ENCODE measurements at places on chromosomes 12 and 14.
A peak's percentile ranks its signal among the peaks of the same experiment; 100 is the strongest.

DNA sequence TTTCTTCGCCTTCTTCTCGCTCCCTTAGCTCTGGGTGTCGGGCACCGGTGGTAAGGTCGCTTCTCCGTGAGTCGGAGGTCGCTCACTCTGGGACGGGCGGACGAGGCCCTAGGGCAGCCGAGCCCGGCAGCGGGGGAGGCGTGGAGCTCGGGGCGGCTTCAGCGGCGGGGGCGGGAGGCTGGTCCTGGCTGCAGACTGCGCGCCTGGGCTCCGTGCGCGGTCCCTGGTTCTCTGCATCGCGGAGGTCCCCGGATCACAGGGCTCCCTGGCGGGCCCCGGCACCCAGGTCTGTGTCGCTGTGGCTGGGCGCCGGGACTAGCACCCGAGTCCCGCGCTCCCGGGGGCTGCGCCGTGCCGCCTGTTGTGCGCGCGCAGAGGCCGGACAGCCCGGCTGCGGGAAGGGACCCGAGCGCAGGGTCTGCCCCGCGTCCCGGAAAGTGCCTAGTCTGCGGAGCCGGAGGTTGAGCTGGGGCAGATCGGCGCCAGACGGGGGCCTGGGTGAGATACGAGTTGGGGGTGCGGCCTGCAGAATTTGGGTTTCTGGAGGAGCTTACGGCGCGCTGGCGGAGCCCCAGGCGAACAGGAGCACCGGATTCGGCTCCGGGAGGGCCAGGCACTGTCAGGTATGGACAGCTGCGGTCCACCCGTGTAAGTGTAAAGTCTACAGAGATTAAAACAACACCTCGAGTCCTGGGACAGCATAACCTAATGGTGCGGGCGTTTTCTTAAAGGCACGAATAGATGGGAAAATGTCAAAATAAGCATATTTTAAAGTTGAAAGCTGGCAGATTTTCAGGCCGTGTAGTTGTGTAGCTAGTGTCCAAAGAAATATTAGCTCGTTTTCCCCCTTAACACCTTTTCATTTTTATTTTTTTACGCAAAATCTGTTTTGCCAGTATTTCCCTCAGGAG lies 713 bp downstream of the FRMD6 start:
- DNase-seq = no peak

DNA sequence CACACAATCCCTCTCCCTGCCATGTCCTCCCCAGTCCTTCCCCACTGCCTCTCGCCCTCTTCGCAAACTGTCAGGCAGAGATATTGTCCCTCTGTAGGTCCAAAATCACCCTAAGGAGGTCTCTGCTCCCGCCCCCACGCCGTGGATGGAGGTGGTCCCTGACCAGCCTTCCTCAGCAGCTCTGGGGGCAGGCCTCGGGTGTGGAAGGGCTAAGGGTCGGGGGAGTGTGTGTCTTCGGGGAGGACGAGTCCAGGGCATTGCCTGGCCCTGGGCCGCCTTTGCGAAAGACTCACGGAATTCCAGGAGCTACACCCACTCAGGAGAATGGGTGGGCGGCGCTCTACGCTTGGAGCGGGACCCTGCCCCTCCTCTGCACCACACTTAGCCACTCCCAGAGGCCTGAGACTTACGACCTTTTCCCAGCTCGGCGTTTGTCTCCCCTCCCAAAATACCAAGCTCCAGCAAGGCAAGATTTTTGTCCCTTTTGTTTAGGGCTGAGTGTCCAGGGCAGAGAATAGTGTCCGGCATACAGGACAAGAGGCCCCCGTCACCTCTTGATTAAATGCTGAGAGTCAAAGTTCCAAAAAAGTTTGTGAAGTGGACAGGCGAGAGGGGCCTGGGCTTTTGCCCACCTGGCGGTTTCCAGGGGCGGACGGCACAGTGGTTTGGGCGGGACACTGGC lies 881 bp downstream of the PYGL start:
- no peak for DNase-seq

GRCh38 chr12:45268672-45269411 lies 52.9 kb downstream of the ANO6 start:
- DNase-seq = no peak

- no peak for DNase-seq
Measured at GRCh38 chr12:3139760-3140159, 62.6 kb downstream of the TSPAN9 start.

DNA sequence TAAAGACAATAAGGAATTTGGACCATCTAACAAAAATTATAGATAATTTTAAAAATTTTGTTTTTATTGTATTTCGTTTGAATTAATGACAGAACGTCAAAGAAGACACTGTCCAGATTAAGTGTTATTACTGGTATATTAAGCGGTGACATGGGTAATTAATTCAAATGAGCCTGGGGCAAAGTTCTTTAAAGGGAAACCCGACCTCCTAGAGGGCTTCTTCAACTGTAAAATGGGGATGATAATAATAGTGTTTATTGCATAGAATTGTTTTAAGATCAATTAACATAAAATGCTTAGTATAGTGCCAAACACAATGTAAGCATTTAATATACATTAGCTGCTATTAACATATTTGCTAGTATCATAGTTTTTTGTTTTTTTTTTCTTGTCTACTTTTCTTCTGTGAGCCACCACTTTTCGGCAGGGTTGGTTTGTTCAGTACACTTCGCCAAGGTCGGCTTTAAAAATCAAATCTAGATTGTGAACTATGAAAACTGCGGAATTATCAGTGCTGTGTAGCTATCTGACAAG lies 514 bp upstream of the LARP4 start:
- no peak for DNase-seq

- DNase-seq = no peak
Measured at GRCh38 chr12:26401874-26402273, 206.5 kb downstream of the SSPN start.

- DNase-seq = no peak
Measured at GRCh38 chr12:12212769-12213168, 54.1 kb downstream of the LRP6 start.

DNA sequence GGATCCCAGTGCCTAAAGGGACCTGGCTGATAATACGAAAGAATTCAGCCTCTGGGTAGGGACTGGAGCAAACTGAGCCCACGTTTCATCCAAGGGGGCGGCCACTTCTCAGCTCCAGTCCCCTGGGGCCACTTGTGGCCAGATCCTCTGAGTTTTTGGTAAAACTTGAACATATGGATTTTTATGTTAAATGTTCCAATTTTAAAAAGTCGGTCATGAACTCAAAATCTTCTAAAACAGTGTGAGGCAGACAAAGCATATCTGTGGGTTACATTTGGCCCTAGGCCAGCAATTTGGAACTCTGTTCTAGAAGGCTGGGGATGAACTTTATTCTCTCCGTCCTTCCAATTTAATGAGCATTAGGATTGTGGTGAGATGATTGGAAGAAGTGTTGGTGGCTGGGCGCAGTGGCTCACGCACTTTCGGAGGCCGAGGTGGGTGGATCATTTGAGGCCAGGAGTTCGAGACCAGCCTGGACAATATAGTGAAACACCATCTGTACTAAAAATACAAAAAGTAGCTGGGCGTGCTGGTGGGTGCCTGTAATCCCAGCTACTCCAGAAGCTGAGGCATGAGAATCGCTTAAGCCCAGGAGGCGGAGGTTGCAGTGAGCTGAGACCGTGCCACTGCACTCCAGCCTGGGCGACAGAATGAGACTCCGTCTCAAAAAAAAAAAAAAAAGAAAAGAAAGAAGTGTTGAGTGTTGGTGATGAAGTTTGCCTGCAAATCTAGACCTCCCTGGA lies 3.0 kb upstream of the PPP1CC start:
- no peak for DNase-seq

- DNase-seq = no peak
Measured at GRCh38 chr14:70802379-70802778, 6.9 kb downstream of the MAP3K9 start.

GRCh38 chr12:79939728-79940310 lies 4.9 kb upstream of the PPP1R12A start:
- no peak for DNase-seq

- no peak for DNase-seq
Measured at GRCh38 chr14:22099942-22100763, 426.5 kb upstream of the OR4E1 start.

DNA sequence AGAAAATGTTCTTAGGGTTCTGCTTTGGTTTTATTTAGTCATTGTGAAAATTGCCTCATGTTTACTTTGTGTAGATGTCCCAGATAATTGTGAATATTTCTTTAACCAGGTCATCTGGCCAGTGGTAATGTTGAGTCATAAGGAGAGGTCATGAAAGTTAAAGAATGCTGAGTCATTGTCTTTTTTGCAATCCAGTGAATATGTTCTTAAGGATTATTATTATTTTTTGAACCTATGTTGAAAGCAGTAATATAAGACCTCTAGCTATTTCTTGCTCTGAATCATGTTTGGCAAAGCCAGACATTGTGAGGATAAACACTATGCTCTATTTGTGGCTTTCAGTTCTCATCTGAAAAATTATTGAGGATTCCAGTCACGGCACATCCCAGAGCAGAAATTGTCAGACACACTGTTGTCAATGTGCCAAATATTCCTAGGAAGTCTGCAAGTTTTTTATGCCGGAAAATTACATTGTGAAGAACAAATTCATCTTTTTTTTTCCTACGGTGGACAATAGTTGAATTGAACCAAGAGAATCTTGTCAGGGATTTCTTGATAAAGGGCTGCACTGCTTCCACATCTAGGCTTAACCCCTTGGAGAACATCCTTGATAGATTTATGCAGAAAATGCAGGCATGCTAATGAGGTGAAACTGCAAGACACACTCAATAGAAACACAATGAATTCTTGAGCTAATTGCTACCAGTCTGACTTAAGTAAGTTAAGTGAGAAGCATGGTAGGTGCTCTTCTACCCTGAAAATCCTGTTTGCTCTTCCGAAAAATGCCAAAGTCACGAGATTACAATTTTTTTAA lies 369.6 kb downstream of the ATP23 start:
- DNase-seq = peak; percentile 88

DNA sequence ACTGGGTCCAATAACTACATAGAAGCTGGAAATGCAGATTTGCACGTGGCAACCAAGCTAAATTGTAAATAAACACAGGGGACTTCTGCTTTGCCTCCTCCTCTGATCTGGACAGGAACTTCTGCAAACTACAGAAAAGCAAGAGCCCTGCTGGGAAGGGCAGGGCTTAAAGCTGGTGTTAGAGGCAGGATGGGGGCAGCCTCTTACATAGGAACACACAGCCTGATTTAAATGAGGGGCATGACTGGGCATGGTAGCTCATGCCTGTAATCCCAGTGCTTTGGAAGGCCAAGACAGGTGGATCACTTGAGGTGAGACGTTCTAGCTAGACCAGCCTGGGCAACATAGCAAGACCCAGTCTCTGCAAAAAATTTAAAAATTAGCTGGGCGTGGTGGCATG lies 46.7 kb downstream of the ERH start:
- no peak for DNase-seq

GRCh38 chr14:77181603-77182437 lies at the start of gene TMEM63C:
Gene TMEM63C, plus strand, starts transcription at chr14:77181798. Its CDS starts 37,016 bp downstream, at chr14:77218814.
- DNase-seq = no peak

DNA sequence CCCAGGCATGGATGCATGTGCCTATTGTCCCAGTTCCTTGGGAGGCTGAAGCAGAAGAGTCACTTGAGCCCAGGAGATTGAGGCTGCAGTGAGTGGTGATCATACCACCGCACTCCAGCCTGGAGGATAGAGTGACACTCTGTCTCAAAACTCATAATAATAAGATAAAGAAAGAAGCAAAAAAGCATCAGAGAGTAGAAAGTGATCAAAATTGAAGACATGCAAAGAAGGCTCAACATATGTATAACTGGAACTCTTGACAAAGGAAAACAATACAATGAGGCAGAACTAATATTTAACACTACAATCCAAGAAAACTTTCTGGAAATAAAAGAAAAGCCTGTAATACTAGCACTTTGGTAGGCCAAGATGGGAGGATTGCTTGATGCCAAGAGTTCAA lies 48.3 kb upstream of the COCH start:
- DNase-seq = no peak

DNA sequence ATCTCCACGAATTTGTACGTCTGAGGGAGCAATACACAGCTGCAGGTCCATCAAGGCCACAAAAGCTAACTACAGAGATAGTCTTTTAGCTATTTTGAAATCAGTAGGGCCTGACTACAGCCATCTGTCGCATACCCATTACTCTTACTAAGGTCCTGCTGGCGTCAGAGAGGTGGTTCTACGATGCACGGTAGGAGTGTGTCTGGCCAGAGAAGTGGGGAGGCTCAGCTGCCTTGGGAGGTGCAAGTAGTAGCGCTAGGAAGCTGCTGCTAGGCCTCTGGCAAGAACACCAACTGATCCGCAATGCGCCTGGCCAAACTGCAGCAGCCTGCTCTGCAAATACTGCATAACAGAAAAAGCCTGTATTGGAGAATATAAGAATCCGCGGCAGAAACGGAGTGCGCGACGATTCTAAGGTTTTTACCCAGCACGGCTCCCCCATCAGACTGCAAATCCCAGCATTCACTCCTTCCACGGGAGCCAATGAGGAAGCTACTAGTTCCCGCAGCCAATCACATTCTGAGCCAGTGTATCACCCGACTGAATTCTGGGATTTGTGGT lies 743 bp upstream of the CAND1 start:
- DNase-seq = no peak

DNA sequence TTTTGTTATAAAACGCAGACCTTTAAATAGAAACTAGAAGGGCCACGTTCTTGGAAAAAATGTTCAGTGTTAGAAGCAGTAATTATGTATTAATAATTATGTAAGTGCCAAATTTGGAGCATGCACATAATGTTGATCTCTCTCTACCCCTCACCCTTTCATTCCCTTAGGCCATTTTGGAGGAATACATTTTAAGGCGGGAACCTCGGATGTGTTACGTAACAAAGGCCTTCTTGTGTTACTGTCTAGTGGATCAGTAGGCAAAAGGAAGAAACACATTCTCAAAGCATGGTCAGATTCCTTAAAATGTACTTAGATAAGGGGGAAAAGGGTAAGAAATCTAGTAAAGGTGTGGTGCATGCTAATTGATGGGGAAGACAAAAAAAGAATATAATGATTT lies 52.7 kb downstream of the RASSF3 start:
- DNase-seq = no peak

DNA sequence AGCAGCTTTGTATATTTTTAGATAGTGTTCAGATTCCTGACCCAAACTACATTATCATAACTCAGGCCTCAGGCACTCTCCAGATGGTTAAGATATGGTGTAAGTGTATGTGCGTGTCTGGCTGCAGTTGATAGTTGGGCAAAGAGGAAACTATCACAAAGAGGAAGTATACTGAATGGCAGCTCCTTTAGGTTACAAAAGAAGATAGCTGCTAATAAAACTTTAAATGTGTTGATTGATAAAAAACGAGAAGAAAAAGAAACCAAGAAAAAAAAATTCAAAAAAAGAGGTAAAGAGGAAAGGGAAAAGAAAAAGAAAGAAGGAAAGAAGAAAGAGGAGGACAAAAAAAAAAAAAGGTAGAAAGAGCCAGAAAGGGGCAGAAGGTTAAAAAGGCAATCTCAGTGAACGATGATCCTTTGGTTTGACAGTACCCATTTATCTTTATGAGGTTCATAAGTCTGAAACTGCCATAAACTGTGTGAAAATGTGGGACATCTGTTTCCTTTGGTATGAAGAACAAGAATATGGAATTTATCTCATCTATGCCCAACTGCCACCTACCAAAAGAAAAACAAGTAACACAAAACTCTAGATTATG lies 42.2 kb downstream of the TAOK3 start:
- DNase-seq = no peak

DNA sequence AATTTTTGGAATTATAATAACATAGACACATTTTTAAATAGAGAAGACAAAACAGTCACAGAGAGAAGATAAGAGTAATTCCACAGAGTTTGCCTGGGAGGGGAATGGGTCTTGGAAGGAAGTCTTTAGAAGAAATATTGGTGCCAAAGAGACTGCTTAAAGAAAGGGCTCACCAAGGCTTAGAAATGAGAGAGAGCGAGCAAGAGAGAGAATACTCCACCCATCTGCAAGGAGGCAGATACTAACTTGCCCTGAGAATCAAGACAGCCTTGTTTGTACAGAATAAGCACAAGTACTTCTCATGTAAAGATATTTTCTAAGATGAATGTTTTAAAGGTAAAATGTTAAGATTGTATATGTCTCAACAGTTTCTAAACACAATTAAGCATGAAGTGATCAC lies 165.5 kb downstream of the SLC38A4 start:
- DNase-seq = no peak
